ENCODE measurements at places on chromosomes 6 and 20.

GRCh38 chr20:59515013-59515905 is 89.1 kb upstream of the PHACTR3 start:
- peak; percentile 23 for DNase-seq

GRCh38 chr20:61256365-61256764 is 4.3 kb downstream of the CDH4 start:
- no peak for DNase-seq

DNA sequence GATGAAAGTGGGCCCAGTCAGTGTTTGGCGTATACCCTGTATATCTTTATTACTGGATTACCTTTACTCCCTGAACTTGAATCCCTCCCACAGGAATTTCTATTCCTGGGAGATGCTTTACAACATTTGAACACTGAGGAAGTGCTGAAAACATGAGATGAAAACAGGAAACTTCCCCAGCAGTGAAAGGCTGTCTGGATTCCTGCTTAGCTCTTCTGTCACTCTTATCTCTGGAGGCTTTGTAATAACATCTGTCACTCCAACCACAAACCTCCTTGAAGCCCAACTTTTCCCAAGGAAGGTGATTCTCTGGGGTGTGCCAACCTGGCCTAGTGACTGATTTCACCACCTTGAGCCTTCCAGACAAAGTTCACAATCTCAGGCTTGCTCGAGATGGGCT is 264.5 kb upstream of the BMP2 start:
- DNase-seq = no peak

DNA sequence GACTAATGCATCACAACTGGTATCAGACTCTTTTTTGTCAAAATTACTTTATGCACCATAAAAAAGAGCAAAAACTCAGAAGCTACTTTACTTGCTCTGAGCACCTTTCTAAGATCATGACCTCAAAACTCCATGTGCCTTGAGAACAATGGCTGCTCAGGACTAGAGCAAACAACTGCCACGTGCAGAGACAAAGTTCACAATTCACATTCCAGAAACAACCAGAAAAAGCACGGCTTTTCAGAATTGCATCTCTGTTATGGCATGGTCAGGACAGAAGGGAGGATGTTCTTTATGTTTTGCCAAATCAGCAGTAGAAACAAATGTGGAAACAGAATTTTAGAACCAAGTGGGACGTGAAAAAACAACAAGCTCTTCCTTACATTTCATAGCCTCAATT is 70.5 kb downstream of the CNKSR3 start:
- no peak for DNase-seq

DNA sequence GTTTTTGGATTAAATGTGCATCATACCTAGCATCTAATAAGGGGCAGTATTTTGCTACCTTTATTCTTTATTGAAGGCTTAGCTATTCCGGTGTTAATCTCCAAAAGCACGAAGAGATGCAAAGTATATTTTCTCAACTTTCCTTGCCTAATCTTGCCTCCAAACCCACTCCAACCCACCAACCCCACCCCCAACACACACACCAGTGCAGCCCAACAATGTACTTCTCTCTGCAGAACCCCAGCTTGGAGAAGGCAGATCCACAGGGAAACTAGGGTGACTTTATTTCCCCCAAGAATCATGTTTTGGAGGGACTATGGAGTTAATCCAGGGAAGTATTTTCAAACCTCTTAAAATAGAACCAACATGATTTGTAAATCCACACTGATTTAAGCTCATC is 73.6 kb downstream of the ZMYND8 start:
- DNase-seq = no peak

GRCh38 chr20:43590036-43590391 is 723 bp upstream of the IFT52 start:
- no peak for DNase-seq

DNA sequence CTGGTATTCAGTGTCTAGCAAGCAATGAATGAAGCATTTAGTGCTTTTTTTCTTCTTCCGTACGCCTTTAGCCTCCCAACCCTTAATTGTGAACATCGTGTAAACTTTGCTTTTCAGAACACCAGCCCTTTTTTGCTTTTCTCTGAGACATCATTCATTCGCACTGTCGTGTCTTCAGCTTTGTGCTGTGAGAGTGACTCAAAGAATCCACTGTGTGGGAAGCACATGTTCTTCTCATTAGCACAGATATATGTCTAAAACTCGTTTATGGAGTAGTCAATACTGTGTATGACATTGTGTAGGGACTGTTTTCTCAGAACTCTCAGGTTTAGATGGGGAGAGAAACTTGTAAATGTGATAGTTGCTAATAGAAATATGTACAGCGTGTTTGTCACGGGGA is 279.1 kb downstream of the FARS2 start:
- DNase-seq = peak; percentile 50

DNA sequence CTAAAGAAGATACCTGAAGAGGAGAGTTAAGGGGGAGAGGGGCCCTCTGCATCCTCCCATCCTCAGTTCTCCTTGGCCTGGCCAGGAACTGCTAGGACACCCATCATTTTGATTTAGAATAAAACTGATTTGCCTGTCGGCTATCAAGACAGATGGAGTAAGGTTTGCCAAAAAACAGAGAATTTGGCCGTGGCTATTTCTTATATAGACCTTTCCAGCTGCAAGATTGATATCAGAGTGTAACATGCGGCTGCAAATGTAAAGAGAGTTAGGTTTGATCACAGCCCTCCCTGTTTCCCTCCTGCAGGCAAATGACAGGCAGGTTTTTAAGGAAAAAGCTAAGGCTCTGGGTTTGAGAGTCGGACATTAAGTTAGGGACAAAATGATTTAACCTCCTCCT is 226.6 kb upstream of the TAB2 start:
- DNase-seq = no peak

DNA sequence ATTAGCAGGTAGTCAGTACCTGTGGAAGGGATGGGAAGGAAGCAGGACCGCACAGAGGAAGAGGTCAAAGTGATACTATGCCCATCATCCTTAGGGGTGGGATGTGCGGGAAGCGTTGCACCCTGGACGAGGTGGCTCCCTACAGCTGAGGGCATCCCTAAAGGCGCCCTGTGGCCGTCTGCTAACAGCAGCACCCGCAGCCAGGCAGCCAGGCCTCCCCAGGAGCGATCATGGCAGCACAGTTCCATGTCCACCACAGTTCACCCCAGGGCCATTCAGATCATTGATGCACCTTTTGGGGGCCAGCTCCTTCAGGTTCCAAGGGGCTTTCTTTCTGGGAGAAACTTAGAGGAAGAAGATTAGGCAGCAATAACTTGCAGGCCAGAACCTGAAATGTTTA is 59.5 kb downstream of the RPP40 start:
- no peak for DNase-seq

- peak; percentile 33 for DNase-seq
Observed at GRCh38 chr6:24822696-24823095, 24.0 kb upstream of the ARMH2 start.

- no peak for DNase-seq
Observed at GRCh38 chr20:16601047-16601446, 27.8 kb upstream of the KIF16B start.

DNA sequence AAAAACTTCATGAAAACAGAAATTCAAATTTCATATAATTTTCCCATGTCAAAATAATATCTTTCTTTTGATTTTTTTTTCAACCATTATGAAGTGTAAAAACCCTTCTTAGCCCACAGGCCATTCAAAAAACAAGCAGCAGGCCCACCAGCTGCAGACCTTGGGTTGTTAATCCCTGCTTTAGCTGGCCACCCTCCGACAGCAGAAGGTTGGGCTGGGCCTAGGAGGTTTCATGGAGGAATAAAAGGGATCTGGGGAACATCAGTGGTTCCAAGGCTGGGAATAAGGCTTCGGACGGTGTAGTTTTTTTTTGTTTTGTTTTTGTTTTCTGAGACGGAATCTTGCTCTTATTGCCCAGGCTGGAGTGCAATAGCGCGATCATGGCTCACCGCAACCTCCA is 3.6 kb upstream of the HSP90AB1 start:
- no peak for DNase-seq

- peak; percentile 93 for DNase-seq
Observed at GRCh38 chr6:111559188-111560097, 46.2 kb downstream of the TRAF3IP2 start.

GRCh38 chr6:101887532-101887931 is 494.0 kb downstream of the GRIK2 start:
- no peak for DNase-seq

- DNase-seq = peak; percentile 5
Observed at GRCh38 chr20:32858701-32859372, at the start of gene EFCAB8. EFCAB8 (plus strand) TSS chr20:32858923; CDS start chr20:32863793, 4,870 bp downstream.

DNA sequence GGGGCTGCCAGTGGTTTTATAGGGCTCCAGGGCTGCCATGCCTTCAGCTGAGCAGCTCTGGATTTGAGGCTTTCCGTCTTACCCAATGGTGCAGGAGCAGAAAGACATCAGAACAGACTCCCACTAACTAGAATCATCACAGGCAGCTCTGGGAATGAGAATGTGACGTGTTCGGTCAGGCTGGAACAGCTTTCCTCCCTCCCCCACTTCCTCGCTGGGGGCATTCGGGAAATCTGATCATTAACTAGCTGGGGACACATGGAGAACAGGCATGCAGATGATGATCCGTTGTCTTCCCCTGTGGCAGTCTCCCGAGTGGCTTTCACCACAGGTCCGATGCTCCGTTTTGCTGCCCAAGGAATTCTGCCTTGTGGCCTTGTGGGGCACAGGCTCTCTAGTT is 5.5 kb upstream of the MTG2 start:
- no peak for DNase-seq

GRCh38 chr6:18842534-18842933 is 455.4 kb downstream of the RNF144B start:
- DNase-seq = no peak

DNA sequence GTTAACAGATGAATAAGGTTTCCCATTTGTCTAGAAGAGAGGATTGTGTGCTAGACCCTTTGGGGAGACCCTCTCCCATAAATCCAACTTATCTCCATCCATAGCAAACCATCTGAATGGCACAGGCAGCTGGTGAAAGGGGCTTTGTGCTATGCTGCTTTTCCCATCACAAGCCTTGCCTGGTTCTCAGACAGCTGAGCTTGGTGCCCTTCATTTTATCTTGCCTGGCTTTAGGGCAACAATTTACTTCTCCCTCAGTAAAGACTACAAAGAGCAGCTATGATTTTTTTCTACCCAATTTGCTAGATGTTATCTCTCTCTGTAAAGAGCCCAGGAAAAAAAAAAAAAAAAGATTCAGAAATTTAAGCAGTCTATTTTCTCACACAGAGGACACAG is 117.0 kb upstream of the COL21A1 start:
- no peak for DNase-seq

DNA sequence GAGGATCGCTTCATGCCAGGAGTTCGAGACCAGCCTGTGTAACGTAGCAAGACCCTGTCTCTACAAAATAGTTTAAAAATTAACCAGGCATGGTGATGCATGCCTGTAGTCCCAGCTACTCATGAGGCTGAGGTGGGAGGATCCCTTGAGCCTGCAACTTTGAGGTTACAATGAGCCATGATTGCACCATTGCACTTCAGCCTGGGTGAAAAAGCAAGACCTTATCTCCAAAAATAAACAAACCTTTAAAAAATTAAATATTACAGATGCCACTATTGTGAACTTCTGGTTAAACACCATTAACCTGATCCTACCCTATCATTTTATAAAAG is 116.8 kb downstream of the ARHGAP18 start:
- peak; percentile 72 for DNase-seq

DNA sequence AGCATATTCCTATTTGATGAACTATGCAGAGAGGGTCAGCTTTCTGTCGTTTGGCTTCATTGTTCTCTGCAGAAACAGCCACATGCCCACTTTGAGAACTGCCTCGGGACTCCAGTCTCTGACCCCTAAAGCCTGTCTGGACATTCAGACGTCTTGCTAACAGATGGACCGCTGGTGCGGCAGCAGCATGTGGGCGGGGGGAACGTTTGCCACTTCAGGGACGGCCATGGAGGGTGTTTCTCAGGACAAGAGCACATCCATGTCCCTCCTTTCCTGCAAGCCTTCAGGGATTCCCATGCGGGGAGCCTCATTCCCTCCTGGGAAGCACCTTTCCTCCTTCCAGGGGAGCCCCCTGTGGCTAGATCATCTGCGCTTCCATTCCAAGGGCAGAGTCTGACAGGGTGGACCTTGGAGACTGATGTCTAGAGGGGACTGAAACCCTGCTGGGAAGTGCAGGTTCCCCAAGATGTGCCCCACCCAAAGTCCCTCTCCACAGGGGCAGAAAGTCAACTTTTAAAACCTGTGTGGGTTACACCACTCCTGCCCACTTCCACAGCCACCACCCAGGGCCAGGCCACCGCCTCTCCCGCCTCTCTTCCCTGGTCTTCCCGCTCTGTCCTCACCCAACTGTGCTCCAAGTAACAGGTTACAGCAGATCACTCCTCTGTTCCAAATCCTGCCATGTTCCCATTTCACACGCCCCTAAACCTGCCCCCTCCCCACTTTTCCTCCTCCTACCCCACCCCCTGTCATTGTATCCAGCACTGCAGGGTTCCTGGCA is 94.8 kb upstream of the PMEPA1 start:
- no peak for DNase-seq

- no peak for DNase-seq
Observed at GRCh38 chr20:58702859-58703648, 10.5 kb downstream of the NPEPL1 start.

DNA sequence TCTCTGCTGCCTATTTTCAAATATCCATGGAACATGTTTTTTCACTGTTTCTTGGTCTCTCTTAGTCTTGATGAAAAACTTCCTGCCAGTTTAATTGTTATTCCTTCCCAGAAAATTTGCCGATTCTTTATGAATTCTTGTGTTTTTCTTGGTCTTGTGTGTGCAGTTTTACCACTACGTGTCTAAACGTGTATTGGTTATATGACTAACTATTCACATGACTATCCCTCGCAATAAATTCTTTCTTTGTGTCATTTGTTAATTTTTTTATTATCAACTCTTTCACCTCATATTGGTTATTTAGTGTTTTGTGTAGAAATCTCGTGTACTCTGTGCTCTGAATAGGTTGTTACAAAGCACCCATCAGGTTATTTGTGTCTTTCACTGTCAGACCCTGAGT is 315.4 kb downstream of the HAO1 start:
- DNase-seq = no peak

DNA sequence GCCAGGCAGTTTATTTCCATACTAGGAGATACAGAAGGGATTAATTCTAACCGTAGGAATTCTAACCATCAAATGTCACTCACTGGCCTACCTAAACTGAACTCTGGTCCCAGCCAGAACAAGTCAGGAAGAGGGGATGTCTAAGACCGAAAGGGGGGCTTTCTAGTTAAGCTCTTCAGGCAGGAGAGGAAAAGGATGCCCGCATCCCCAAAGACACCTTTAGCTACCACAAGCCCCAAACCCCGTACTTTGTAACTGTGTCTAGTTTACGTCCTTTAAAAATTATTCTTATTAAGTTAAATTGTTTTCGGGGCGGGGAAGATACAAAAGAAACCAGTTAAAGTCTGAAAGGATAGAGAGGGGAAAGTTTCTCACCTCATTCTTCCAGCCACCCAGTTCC is 1.2 kb upstream of the ZNF76 start:
- DNase-seq = no peak

GRCh38 chr6:90072935-90073464 is 178.7 kb downstream of the GJA10 start:
- DNase-seq = no peak

GRCh38 chr6:18492972-18493371 is 105.8 kb downstream of the RNF144B start:
- DNase-seq = no peak

Measured in fibroblast of lung (primary cell).